ENCODE measurements at places on chromosomes 5 and 9. TPM values are rescaled to one million over a fixed set of nuclear protein-coding genes. Genes with fewer than 3 reads are reported as not detected.

IER5L gene
- 70.7 TPM for total RNA-seq

PGM5 gene
- 14.9 TPM for total RNA-seq

IPPK gene
- 13.9 TPM for total RNA-seq

BASP1 gene
- 276 TPM for total RNA-seq

LCN9 gene
- total RNA-seq, result not detected

C9orf153 gene
- 0.18 TPM for total RNA-seq

NOTCH1 gene
- total RNA-seq, result 17.4 TPM

FBXL7 gene
- total RNA-seq, result 2.9 TPM

WNT8A gene
- not detected for total RNA-seq

LHX2 gene
- not detected for total RNA-seq

PITX1 gene
- total RNA-seq, result 208 TPM

SPATA31C1 gene
- not detected for total RNA-seq

PTGR1 gene
- 115 TPM for total RNA-seq

MRRF gene
- 34.7 TPM for total RNA-seq

RNF208 gene
- under 0.01 TPM for total RNA-seq

ARHGAP26 gene
- total RNA-seq, result 7.4 TPM

IRX4 gene
- not detected for total RNA-seq

IFNA13 gene
- total RNA-seq, result not detected

PCDHA4 gene
- 0.14 TPM for total RNA-seq

GABRA1 gene
- not detected for total RNA-seq

NOXA1 gene
- total RNA-seq, result 0.57 TPM

FER gene
- 20.1 TPM for total RNA-seq

CENPP gene
- total RNA-seq, result 2.4 TPM

EQTN gene
- not detected for total RNA-seq

THBS4 gene
- 1.1 TPM for total RNA-seq

FYB1 gene
- not detected for total RNA-seq

SLC22A5 gene
- 5.5 TPM for total RNA-seq

BAAT gene
- not detected for total RNA-seq

GDF9 gene
- total RNA-seq, result 0.09 TPM

SMIM33 gene
- not detected for total RNA-seq

GLRA1 gene
- not detected for total RNA-seq

TNFSF8 gene
- not detected for total RNA-seq

ZFP62 gene
- 19.0 TPM for total RNA-seq

STK10 gene
- total RNA-seq, result 10.5 TPM

GFRA3 gene
- not detected for total RNA-seq

PCDHA7 gene
- total RNA-seq, result 0.57 TPM

PCDHB16 gene
- total RNA-seq, result 0.18 TPM

LYRM7 gene
- total RNA-seq, result 4.6 TPM

SCAMP1 gene
- total RNA-seq, result 49.4 TPM

TSSK1B gene
- 0.09 TPM for total RNA-seq

SLC34A1 gene
- not detected for total RNA-seq

OR1J4 gene
- not detected for total RNA-seq

TRIM32 gene
- total RNA-seq, result 22.2 TPM

RASGRF2 gene
- 8.0 TPM for total RNA-seq

MTRR gene
- 23.9 TPM for total RNA-seq

CLINT1 gene
- 139 TPM for total RNA-seq

NEURL1B gene
- total RNA-seq, result 0.74 TPM

TMEM215 gene
- not detected for total RNA-seq

SLC46A2 gene
- total RNA-seq, result not detected

All from smooth muscle cell of bladder (primary cell).